Left forelimb (tissue), 1 donor: ENCODE measurements at places on chromosomes 12 and 14.

DNA sequence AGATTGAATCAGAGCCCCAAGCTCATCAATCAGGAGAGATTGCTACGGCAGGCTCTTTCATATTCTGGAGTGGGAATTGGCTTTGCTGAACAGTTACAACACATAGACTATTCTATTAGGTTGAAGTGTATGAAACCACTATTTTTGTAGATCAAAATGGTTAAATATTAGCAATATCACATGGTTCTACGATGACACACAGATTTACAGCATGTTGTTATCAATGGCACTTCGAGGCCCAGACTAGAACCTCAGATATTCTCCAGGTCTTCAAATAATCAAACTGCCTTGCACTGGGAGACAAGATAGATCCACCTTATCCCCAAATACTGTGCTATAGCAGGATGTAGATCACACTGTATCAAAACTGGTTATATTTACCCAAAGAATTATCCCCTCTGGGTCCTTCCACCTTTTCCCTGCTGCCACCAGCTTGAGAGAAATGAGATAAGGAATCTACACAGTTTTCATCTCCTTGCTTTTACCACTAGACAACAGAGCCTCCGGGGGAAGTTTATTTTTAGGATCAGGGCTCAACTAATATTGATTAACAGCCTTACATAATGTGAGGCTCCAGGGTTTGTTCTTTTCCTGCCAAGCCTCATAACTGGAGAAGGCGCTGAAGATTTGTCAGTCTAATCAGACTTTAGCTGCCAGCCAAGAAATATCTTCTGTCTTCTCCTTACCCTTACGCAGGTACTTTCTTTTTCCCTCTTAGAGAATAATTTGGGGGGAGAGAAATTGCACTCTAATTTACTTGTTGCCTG is 507.1 kb downstream of the DIO2 start:
- no peak for DNase-seq

GRCh38 chr14:50036211-50036610 is 80.2 kb downstream of the VCPKMT start:
- DNase-seq, result no peak

GRCh38 chr12:131084341-131085011 is 130.8 kb downstream of the ADGRD1 start:
- DNase-seq, result peak; percentile 50

GRCh38 chr12:8844665-8845064 is 22.2 kb downstream of the A2ML1 start:
- no peak for DNase-seq
